ENCODE measurements at places on chromosomes 2 and 18.

DNA sequence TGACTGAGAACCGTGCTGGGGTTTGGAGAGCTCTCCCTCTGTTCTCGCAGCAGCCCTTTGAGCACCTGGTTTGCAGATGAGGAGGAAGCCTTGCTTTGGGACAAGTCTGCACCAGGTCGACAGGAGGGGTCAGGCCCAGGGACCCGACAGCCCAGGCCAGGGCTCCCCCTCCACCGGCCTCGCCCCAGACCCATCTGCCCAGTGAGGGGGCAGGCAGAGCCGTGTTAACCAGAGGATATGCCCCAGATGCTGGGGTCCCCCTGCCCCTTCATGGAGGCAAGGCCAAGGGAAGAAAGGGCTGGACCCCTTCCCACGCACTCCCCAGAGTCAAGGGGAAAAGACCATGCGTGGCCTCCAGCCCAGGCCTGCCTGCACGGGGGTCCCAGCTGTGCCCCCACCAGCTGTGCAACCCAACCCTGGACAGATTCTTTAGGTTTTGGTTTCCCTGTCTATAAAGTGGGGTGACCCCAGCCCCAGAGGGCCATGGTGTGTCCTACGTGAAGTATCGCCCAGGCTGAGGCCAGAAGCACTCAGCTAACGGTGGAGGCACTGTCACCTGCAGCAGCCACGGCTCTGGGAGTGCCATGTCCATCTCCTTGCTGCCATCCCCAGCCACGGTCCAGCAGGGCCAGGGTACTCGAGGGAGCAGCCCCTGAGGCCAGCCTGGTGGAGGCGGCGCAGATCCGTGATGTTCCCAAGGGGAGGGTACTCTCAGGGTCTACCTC is 4.8 kb upstream of the SNED1 start:
- ATAC-seq, result no peak

GRCh38 chr18:56389190-56389589 is 249.2 kb downstream of the TXNL1 start:
- ATAC-seq, result no peak

DNA sequence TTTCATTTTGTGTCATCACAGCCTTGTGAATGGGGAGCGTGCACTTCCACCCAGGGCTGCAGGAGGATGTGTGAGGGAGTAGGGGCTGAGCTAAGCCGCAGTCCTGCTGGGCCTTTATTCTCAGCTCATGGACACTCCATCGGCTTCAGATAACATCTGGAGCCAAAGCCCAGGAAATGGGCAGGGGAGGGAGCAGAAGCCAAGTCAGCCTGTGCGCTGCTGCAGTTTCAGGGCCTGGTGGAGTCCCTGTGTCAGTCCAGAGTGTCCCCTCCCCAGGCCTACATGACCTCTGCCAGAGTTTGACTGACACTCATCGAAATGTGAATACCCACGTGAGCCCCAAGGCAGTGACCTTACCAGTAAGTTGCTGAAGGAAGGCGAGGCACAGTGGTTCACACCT is 242.2 kb downstream of the LOXHD1 start:
- no peak for ATAC-seq

- ATAC-seq, result no peak
Measured at GRCh38 chr2:141317986-141318385, 812.8 kb downstream of the LRP1B start.

DNA sequence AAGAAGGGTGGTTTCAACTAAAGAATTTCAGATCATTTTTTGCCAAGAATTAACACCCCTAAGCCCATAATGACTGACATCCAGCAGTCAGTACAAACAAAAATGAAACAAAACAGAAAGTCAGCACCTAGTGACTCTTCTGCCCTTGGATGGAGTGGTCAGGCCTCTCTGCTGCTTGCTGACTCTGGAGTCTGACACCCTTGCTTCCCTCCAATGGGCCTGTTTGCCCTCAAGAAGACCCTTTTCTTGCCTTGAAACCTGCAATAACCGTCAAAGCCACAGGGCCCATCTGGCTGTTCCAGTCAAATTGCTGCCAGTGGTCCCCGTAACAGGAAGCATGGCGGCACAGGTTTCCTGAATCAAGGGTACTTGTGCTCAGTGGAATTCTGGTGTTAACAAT is 27.2 kb upstream of the CYTIP start:
- no peak for ATAC-seq
